Thoracic aorta (tissue), 2 donors: ENCODE measurements at places on chromosomes 4 and X.

- no peak for DNase-seq
These were observed 188.2 kb downstream of the DCAF12L2 start for GRCh38 chrX:125977851-125978250.

- DNase-seq, result no peak
These were observed at the start of gene FGFBP2 for GRCh38 chr4:15963001-15963451. FGFBP2 (minus strand) TSS chr4:15963175; CDS start chr4:15963129, 46 bp downstream.

DNA sequence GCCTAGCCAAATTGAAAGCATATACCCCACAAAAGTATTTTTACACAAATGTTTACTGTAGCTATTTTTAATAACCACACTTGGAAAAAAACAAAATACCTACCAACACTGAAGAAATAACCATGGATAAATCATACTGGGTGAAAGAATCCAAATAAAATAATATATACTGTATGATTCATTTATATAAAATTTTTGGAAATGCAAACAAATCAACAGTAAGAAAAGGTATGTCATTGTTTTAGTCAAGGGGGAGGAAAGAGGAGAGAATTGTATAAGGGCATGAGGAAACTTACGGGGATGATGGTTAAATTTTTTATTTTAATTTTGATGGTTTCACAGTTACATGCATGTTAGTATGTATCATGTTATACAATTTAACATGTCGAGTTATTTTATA is 557.8 kb downstream of the TECRL start:
- DNase-seq, result no peak

DNA sequence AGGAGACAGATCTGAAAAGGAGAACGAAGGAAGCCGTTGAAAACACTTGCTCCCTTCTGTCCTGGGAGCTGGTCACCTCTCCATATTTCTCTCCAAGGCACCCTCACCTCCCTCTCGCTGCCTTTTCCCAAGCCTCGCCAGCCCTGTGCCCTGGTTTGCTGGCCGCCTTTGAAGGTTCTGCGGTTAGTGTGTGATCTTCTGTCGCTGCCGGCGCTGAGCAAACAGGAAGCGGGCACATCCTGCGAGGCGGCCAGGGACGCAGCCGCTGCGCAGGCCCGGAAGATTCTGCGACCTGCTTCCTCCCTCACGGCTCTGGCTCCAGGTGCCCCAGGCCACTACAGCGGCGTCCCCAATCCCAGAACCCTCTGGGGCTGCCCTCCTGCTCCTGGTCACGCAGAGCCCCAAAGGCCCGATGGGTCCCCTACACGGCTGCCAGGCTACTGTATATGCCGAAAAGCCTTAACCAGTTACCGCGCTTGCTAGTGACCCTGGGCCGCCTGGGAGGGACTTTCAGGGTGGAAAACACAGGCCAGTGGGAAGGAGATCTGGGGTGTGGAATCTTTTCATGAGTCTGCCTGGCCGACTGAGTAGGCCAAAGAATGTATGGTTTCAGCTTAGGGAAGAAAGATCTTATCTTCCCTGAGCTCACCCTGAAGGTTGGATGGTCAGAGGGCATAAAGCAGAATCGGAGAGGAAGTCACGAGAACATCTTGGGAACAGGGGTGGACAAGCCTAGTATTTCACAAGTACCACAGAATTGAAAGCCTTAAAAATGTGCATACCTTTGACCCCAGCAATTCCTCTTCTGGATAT is 2.3 kb upstream of the SASH3 start:
- no peak for DNase-seq

- DNase-seq, result no peak
These were observed 358.7 kb upstream of the CTSO start for GRCh38 chr4:156312261-156312847.

DNA sequence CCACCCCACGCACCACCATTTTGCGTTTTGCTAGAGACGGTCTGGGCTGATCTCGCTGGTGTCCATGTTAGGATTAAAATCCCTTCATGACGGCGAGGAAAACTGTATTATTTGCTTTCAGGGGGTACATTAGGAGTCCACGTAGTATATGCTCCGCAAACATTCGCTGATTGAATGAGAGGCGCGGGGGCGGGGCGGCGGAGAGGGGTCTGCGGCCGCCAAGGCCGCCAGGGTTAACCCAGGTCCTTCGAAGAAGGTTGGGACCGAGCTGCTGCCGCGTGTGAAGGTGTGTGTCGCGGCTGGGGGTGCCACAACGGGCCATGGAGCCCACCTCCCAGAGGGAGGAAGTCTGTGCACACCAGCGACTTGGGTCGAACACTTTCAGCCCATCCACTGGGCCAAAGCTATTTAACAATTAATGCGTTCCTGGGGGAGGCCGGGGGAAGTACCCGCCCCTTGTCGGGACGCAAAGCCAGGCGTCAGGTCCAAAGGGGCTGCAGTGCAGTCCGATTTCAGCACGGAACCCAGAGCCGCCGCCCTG is 6.4 kb upstream of the PITX2 start:
- no peak for DNase-seq

GRCh38 chr4:13386405-13387107 is 97.6 kb downstream of the RAB28 start:
- DNase-seq, result no peak

DNA sequence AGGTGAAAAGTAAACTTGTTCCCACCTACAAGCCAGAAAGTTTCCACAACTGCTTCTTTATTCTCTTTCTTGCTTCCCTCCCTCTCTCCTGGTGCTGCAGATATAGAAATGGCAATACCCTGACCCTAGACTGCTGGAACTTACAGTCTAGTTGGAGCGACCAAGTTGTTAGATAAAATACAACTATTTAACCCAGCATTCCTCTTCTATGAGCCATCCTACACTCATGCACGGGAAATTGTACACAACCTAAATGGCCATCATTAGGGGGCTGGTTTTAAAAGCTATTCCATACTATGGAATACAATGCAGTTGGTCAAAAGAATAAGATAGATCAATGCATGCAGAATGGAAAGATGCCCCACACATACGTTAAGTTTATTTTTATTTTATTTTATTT is 41.1 kb downstream of the PJA1 start:
- DNase-seq, result no peak

DNA sequence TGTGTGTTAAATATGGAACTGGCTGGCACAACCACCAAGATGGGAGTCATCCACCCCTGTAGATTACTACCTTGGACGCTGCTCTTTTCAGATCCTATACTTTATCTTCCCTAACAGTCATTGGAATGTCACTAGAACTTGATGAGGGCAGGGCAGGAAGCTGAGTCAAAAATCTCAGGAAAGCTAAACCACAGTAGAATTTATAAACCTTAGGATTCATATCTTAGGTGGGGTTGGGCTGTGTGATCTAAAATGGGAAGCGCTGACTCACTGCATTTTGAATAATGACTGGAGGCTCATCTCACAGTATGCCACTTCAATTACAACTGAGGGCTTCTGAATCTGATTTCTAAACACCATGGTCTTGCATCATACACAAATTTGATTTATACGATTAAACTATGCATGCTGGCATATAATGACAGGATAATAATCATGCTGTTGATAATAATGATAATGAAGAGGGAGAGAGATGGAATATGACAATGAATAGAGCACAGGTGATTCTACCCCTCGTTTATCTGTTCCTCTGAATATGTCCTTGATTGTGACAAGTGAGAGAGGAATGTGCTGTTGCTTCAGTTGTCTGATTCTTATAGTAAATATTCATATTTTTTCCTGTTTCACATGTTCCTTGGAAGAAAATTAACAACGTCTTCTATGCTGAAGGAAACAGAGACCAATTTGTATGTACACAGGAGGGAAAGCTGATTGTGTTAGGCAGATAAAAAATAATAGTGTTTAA is 270.3 kb upstream of the HS3ST1 start:
- no peak for DNase-seq
